ENCODE measurements at places on chromosomes 7 and 10.
A peak's percentile ranks its signal among the peaks of the same experiment; 100 is the strongest.

- DNase-seq, result no peak
These were observed 102.8 kb upstream of the KCND2 start for GRCh38 chr7:120169996-120170783.

GRCh38 chr10:50850578-50851230 is 34.7 kb downstream of the A1CF start:
- no peak for DNase-seq

DNA sequence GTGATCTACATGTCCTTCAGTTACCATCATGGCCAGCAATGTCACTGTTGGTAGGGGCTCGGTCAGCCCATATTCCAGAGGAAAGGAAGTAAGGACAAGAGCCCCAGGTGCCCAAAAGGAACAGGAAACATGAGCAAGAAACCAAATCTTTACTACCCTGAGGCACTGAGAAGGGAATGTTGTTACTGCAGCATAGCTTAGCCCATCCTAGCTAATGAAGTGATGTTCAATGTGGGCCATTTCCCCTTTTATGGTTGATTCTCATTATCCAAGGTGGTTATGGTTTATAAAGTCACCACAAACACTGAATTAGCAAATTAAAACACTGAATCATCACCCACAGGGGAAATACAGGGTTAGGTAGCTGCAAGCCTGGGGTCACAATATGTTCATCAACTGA is 88.4 kb upstream of the C10orf90 start:
- no peak for DNase-seq

DNA sequence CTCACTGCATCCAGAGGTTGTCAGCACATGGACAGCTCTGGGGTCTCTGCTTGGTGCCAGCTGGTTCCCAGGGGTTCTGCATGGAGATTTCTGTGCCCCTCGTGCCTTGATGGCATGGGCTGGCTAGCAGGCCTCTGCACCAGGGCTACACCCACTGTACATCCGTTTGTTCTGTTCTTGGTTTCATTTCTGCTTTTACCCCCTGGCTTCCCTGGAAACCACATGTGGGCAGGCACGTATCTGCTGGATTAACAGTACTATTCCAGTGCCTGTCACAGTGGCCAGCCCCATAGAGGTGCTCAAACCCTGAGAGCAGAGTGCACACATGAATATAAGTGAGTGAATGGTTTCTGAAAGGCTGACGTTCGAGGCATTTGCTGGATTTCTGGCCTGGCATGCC is 207.2 kb upstream of the GPR26 start:
- DNase-seq, result no peak

GRCh38 chr10:98427011-98427515 is 12.1 kb upstream of the PYROXD2 start:
- DNase-seq, result no peak

DNA sequence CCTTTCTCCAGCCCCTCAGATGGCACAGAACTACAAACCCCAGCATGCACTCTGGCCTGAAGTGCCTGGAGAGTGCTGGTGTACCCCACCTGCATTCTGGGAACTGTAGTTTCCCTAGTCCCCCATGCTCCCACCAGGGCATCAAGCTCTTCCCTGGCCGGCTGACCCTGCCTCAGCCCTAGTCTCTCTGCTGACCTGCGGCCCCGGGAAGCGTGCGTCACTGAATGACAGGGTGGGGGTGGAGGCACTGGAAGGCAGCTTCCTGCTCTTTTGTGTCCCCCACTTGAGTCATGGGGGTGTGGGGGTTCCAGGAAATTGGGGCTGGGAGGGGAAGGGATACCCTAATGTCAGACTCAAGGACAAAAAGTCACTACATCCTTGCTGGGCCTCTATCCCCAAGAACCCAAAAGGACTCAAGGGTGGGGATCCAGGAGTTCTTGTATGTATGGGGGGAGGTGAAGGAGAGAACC is 2.1 kb downstream of the NOS3 start:
- peak; percentile 18 for DNase-seq

GRCh38 chr10:132626019-132626760 is 88.6 kb downstream of the INPP5A start:
- no peak for DNase-seq

GRCh38 chr10:118701529-118702323 is 53.0 kb downstream of the CACUL1 start:
- no peak for DNase-seq

DNA sequence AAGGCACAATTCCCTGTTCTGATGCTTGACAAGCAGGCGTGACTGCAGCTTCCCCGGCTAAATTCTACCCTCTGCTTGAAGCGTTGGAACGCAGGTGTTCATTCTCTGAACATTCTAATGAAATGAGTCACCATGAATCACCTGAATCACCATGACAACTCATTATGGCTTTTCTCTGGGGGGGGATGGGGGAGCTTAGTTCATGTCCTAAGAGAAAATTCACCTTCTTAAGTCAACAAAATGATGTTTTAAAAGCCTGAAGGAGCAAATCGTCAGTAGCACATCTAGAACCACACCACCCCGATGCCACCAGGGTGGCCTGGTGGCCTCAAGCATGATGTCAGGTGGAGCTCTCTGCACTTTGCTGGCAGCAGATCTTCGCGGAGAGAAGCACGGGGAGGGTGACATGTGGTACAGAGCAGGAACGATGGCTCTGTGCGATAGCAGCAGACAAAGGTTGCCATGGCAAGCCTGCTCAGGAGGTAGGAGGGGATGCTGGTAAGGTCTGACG is 33.7 kb downstream of the DDC start:
- DNase-seq, result peak; percentile 90

- peak; percentile 47 for DNase-seq
These were observed 199.7 kb downstream of the TNS3 start for GRCh38 chr7:47382200-47382599.

- no peak for DNase-seq
These were observed 241.6 kb upstream of the GALNT17 start for GRCh38 chr7:70890147-70890969.

DNA sequence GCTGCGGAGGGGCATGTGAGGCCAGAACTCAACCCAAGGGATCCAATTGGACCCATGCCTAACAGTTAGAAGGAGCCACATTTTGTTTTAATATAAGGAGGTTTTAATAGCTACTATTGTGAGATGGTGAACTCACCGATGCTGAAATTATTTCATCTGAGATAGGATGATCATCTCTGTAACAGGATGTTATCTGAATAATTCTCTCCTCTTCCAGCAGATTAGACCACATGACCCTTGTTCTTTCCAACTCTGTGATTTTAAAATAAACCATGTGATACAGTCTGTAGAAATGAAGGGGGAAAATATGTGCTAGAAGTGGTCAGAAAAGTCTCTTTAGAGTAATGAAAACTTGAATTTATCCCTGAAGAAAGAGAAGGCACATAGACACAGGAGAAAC is 385.8 kb downstream of the LRMDA start:
- DNase-seq, result no peak
